Central memory CD8-positive, alpha-beta T cell (primary cell): ENCODE measurements at places on chromosomes 6 and 20.

- H3K4me1 ChIP-seq: peaks cover 14% of the 10 kb centered on the region
- no peak overlapping the region for H3K4me3 ChIP-seq
- H3K27ac ChIP-seq: no peak overlapping the region
- no peaks in the 10 kb centered on the region for H3K36me3 ChIP-seq
Measured at GRCh38 chr6:134878136-134878535, 71.8 kb downstream of the ALDH8A1 start.

DNA sequence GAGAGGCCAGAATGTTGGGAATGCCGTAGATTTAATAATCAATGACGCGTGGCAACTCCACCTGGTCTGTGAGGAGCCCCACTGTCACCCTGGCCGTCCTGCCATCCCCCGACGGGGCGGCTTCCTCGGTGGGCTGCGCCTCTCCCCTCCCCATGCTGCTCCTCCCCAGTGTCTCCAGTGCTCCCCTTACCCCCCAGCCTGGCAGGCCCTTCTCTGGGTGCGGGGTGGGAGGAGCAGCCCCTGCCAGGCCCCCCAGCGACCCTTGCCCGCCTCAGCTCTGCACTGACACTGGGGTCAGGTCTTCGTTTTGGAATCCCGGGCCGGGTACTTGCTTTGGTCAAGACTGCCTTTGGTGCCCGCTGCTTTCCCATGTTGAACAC lies 82.3 kb upstream of the FRMD1 start:
- no peak overlapping the region for H3K27ac ChIP-seq
- peaks cover 42% of the 10 kb centered on the region for H3K27me3 ChIP-seq
- H3K4me1 ChIP-seq: no peaks in the 10 kb centered on the region

DNA sequence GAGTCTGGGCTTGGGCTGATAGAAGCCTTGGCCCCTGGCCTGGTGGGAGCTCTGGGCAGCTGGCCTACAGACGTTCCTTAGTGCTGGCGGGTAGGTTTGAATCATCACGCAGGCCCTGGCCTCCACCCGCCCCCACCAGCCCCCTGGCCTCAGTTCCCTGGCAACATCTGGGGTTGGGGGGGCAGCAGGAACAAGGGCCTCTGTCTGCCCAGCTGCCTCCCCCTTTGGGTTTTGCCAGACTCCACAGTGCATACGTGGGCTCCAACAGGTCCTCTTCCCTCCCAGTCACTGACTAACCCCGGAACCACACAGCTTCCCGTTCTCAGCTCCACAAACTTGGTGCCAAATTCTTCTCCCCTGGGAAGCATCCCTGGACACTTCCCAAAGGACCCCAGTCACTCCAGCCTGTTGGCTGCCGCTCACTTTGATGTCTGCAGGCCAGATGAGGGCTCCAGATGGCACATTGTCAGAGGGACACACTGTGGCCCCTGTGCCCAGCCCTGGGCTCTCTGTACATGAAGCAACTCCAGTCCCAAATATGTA lies 957 bp upstream of the VEGFA start:
- no peak for DNase-seq
- peak overlapping the region; percentile 81 for H3K4me3 ChIP-seq
- H3K4me1 ChIP-seq: peaks cover 24% of the 10 kb centered on the region
- peaks cover 7% of the 10 kb centered on the region for H3K36me3 ChIP-seq
- peak overlapping the region; percentile 55 for H3K27ac ChIP-seq
- peaks cover 23% of the 10 kb centered on the region for H3K27me3 ChIP-seq

GRCh38 chr6:157556671-157557430 lies 175.9 kb downstream of the ZDHHC14 start:
- peaks cover 2% of the 10 kb centered on the region for H3K36me3 ChIP-seq
- H3K4me3 ChIP-seq: peak overlapping the region; percentile 14
- H3K27ac ChIP-seq: no peak overlapping the region
- no peaks in the 10 kb centered on the region for H3K27me3 ChIP-seq
- DNase-seq: no peak
- H3K4me1 ChIP-seq: peaks cover 29% of the 10 kb centered on the region

DNA sequence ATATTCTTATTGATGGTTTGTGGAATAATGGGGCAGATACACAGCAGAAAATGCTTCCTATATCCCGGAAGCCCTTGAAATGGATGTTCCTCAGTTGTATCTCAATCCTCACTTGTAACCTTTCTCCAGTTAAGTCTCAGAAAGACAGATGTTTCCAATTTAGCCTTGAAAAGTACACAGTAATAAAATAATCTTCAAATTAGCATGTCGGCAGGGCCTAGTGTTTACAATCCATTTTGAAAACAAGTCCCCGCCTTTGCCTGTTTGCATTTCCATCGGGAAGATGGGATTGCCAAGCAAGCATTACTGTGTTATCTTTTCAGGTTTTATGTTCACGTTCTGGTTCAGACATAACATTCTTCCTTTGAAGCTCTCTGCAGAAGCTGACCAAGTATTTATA lies 41.5 kb downstream of the SNRNP48 start:
- no peaks in the 10 kb centered on the region for H3K4me1 ChIP-seq
- H3K4me3 ChIP-seq: no peak overlapping the region
- no peak overlapping the region for H3K27ac ChIP-seq
- H3K27me3 ChIP-seq: peaks cover 30% of the 10 kb centered on the region

DNA sequence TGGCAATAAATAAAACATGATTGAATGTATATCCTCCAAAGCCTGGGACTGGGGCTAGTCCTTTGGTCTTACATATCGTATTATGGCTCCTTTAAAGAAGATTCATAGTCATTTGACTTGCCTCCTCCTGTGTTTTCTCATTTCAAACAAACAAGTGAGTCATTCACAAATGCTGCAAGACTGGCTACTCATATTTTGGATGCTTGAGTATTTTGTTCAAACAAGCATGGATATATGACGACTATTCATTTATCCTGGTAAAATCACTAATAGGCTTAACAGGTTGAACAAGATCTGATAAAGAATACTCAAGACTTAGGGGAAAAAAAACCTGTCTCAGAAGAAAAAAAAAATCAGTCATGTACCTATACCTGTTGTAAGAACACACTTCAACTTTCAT lies 111.1 kb upstream of the CCDC28A start:
- no peak for DNase-seq
- peaks cover 28% of the 10 kb centered on the region for H3K27me3 ChIP-seq
- H3K27ac ChIP-seq: no peak overlapping the region
- H3K36me3 ChIP-seq: no peaks in the 10 kb centered on the region
